ENCODE measurements at places on chromosomes 7 and 10.

- no peak for DNase-seq
These were observed 122.1 kb downstream of the GRID1 start for GRCh38 chr10:86244297-86245014.

DNA sequence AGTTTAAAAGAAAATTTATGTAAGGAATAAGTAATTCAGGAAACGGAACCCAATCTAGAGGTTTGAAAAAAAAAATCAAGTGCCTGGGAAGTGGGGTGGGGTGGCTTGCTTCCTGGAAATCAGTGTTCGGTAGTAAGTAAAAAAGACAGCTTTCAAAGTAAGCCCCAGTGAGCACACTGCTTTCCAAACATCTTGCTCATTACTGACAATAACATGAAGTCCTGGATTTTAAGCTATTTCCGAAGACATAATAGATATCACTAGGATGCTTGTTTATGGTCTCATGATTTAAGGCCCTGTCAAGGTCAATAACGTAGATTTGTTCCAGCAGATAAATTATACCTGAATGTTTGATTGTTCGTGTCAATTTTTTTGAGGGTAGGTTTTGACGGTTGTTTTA, 1.3 kb downstream of the STAMBPL1 start:
- no peak for DNase-seq

GRCh38 chr10:43043773-43044447, 33.0 kb upstream of the RET start:
- no peak for DNase-seq

DNA sequence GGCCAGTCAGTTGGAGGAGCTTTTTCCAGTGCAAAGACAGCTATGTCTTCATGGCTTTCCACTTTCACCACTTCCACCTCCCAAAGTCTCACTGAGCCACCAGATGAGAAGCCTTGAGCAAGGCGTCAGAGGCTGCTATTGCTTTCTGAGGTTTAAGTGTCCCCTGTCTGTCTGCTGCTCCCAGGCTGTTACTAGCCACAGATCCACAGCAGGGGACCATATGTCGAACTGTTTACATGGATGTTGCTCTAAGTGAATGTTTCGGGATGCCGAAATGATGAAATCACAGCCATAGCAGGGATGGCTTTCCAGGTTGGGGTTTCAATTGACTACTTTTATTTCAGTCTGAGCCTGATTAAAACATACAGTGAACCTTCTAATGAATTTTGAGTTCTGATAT, 88.5 kb downstream of the AVL9 start:
- DNase-seq: no peak

Data from esophagus squamous epithelium (tissue), 5 donors.